ENCODE measurements at places on chromosomes 16 and 17. TPM values are rescaled to one million over a fixed set of nuclear protein-coding genes. Genes with fewer than 3 reads are reported as not detected.

KRTAP9-2 gene
- total RNA-seq, result not detected

GID4 gene
- 13.1 TPM for total RNA-seq

RBL2 gene
- 364 TPM for total RNA-seq

- DNase-seq, result no peak
- H3K4me1 ChIP-seq, result no peaks in the 10 kb centered on the region
- no peak overlapping the region for H3K27ac ChIP-seq
- no peaks in the 10 kb centered on the region for H3K36me3 ChIP-seq
- no peak overlapping the region for H3K4me3 ChIP-seq
- no peaks in the 10 kb centered on the region for H3K27me3 ChIP-seq
Observed at GRCh38 chr17:57574040-57574513, 171.0 kb downstream of the CCDC182 start.

- DNase-seq, result no peak
- peak overlapping the region; percentile 44 for H3K4me3 ChIP-seq
- H3K4me1 ChIP-seq, result peaks cover 47% of the 10 kb centered on the region
- no peaks in the 10 kb centered on the region for H3K27me3 ChIP-seq
- H3K27ac ChIP-seq, result no peak overlapping the region
Observed at GRCh38 chr17:29612404-29613280, 10.1 kb downstream of the CORO6 start.

DNA sequence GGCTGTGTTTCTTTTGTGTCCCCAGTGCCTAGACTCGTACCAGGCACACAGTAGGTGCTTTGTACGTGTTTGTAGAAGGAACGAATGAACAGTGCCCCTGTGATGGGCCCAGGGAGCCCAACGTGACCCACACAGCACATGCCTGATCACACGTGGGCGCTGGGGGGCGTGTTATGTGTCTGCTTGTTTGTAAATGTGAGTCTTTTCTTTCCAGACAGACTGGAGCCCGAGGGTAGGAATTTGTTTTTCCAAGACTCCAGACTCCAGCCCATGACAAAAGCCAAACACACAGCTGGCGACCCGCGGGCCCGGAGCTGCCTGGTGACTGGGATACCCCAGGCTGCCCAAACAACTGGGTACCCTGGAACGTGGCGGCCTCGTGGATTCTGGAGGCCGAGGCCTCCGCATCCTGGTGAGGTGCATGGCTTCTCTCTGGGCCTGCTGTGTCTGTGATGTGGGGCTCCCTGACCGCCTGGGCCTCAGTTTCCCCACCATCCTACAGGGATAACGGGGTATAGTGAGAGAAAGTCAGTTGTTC, 14.9 kb upstream of the CBFA2T3 start:
- no peaks in the 10 kb centered on the region for H3K36me3 ChIP-seq
- H3K4me1 ChIP-seq, result peaks cover 5% of the 10 kb centered on the region
- DNase-seq, result no peak
- H3K27ac ChIP-seq, result no peak overlapping the region

GRCh38 chr17:30366536-30366935, 12.2 kb upstream of the CPD start:
- no peak for DNase-seq
- no peaks in the 10 kb centered on the region for H3K36me3 ChIP-seq
- H3K4me1 ChIP-seq, result peaks cover 28% of the 10 kb centered on the region
- H3K4me3 ChIP-seq, result no peak overlapping the region
- H3K27ac ChIP-seq, result no peak overlapping the region
- H3K27me3 ChIP-seq, result no peaks in the 10 kb centered on the region
